ENCODE measurements at places on chromosomes 16 and 17.

DNA sequence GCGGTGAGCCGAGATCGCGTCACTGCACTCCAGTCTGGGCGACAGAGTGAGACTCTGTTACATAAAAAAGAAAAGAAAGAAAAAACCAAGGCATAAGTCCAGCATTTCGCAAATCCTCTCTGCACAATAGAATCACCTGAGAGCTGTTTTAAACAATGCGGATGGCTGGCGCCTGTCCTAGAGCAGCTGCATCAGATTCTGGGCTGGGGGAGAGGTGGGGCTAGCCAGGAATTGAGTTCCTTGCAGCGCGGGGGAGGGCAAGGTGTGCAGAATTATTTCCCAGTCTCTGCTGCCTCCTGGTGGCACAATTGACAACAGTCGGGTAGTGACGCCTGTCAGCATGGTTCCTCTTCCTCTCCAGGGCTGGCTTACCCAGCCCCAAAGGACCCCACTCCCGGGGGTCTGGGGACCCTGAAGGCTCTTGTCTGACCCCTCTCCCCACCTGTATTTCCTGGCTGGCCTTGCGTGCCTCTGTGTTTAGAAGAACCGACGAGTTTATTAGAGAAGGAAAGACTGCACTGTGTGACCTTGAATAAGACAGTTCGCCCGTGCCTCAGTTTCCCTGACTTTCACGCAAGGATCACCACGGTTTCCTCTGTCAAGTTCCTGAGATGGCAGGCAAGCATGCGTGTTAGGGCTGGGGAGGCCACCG lies 41.1 kb upstream of the PLCG2 start:
- peak; percentile 78 for DNase-seq

DNA sequence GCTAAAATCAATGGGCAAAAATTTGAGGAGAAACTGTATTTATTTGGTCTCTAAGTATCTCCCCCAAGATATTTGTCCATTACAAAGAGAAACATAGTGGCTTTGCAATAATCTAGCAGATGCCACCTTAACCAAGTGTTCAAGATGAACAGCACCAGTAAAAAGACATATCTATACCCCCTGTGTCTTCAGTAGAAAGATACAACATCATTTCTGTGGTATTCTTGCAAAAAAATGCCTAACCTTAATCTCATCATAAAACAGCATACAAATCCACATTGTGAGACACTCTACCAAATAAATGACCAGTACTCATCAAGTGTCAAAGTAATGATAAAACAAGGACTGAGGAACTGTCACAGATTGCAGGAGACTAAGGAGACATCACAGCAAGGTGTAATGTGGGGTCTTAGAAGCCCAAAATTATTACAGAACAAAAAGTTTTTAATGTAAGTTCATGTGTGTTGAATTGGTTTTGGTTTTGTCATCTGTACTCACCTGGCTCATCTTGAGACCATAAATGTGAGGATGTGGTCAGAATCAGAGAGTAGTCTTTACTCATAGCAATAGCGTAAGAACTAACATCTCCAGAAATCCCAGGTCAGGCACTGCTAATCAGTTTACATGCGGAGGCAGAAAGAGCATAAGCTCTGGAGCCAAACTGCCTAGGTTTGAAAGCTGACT lies 77.2 kb downstream of the AATF start:
- peak; percentile 35 for DNase-seq

- DNase-seq = peak; percentile 78
Measured at GRCh38 chr17:78127239-78127887, 1.2 kb downstream of the TMC6 start.

- DNase-seq = no peak
Measured at GRCh38 chr17:50762177-50762576, 5.1 kb downstream of the ANKRD40CL start.

DNA sequence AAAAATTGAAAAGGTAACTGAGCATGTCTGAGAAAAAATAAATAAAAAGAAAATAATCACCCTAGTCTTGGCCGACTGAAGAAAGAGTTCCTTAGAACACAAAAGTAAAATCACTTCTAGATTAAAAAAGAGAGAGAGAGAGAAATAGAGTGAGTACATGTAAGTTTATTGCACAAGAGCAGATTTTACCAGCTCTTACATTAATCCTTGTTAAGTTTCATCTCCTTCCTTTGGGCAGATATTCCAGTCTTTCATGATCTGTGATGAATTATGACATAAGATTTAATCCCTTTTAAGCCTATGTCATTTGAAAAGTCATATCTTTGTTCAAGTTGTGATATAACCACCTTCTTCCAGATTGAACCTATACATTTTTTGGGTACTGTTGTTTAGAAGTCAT lies 54.8 kb downstream of the NFAT5 start:
- DNase-seq = no peak

DNA sequence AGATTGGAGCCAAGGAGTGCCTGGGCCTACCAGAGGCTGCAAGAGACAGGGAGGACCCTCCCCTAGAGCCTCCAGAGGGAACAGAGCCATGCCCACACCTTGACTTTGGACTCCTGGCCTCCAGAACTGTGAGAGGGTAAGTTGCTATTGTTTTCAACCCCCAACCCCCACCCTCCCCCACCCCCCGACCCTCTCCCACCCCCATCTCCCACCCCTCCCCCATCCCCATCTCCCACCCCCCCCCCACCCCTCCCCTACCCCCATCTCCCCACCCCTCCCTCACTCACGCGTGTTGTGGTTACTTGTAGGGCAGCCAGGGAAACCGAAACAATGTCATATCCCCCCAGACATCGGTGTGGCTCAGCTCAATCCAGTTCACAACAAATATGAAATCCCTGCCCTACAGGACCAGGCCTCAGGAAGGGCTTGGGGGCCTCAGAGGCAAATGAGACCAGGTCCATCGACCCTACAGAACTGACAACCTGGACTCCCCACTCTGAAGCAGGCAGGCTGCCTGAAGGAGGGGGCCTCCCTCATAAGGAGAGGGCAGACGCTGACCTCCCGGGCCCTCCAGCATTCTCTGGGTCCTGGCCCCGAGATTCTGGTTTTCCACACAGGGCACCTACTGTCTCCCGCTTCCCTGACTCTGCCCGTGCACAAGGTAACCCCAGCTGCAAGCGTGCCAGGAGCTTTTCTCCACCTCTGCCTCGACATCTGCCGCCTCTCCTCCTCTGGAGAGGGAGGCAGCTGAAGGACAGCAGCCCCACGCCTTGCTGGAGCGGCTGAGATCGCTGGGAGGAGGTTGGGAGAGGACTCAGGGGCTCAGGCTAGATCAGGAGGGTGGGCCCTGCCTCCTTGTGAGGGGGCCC lies 3.0 kb upstream of the ZCCHC14 start:
- no peak for DNase-seq

- DNase-seq = peak; percentile 64
Measured at GRCh38 chr17:42342242-42343008, 45.8 kb downstream of the STAT3 start.

DNA sequence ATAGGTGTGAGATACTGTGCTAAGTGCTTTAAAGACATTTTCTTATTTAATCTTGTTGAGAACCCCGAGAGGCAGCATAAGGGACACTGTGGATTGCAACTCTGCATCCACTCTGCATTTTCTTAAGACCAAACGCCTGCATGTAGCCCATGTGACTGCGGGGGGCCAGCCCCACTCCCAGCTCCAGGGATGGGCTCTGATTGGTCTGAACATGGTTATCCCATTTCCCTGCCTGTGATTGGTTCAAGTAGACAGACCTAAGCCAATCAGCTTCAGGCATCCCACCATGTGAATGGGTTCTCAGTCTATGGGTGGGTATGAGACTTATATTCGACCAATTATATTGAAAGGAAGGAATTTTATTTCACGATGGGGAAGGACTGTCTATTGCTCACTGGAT lies 33.2 kb upstream of the USP7 start:
- no peak for DNase-seq

DNA sequence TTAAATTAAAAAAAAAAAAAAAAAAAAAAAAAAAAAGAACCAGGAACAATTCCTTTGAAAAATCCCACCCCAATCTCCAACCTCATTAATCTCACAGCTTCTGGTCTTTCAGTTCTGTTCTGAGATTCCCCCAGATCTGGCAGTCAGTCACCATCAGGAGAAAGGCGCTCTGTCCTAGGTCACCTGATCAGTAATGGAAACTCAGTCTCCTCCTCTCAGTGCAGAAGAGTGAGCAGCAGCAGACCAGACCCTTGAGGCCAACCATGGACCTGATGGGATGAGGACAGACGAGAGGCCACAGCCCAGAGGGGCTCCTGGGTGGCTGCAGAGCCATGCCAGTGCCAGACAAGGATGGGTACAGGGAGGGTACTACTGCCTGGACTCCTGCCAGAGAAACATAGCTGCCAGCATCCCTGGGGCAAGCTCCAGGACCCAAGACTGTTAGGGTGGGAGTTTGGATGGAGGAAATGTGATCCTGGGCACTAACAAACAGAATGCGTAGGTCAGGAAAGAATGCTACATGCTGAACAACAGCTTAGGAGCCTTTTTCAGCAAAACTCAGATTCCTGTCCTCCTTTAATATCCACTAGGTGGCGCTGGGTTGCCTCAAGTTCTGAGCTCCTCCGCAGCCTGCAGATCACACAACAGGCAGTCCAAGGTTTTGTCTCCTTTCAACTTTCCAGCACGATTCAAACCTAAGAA lies 28.7 kb downstream of the MPG start:
- peak; percentile 56 for DNase-seq

- no peak for DNase-seq
Measured at GRCh38 chr16:72749091-72749490, 298.8 kb downstream of the ZFHX3 start.

DNA sequence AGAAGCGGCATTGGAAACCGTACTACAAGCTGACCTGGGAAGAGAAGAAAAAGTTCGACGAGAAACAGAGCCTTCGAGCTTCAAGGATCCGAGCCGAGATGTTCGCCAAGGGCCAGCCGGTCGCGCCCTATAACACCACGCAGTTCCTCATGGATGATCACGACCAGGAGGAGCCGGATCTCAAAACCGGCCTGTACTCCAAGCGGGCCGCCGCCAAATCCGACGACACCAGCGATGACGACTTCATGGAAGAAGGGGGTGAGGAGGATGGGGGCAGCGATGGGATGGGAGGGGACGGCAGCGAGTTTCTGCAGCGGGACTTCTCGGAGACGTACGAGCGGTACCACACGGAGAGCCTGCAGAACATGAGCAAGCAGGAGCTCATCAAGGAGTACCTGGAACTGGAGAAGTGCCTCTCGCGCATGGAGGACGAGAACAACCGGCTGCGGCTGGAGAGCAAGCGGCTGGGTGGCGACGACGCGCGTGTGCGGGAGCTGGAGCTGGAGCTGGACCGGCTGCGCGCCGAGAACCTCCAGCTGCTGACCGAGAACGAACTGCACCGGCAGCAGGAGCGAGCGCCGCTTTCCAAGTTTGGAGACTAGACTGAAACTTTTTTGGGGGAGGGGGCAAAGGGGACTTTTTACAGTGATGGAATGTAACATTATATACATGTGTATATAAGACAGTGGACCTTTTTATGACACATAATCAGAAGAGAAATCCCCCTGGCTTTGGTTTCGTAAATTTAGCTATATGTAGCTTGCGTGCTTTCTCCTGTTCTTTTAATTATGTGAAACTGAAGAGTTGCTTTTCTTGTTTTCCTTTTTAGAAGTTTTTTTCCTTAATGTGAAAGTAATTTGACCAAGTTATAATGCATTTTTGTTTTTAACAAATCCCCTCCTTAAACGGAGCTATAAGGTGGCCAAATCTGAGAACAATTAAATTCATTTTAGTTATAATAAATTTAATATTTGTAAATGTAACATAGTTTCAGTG lies 1.7 kb downstream of the HEXIM1 start:
- DNase-seq = peak; percentile 50

DNA sequence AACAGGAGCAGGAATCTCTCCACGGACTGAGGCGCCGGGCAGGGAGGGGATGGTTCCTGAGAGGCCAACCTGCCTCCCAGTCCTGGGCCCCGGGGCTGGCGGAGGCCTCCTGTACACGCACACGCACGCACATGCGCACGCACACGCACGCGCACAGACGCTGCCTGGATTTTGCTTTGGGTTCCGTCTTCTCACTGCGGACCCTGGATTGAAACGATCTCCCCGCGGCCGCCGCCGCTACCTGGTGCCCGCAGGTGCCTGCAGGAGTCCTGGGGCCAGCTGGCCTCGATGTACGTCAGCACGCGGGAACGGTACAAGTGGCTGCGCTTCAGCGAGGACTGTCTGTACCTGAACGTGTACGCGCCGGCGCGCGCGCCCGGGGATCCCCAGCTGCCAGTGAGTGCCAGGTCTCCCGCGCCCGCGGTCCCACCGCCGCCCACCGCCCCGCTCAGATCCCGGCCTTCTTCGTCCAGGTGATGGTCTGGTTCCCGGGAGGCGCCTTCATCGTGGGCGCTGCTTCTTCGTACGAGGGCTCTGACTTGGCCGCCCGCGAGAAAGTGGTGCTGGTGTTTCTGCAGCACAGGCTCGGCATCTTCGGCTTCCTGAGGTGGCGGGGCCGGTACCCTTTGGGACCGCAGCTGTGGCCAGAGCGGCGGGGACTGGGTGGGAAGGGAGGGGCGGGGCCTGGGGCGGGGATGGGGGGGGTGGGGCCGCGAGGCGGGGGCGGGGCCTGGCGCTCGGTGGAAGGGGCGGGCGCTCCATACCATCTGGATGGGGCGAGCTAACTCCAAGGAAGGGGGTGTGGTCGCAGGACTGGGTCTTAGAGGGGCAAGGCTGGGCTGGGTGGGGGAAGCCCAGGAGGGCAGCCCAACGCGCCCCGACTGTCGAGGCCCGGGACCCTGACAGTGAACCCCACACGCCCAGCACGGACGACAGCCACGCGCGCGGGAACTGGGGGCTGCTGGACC lies 12.3 kb downstream of the CES4A start:
- no peak for DNase-seq

- DNase-seq = no peak
Measured at GRCh38 chr17:80813318-80813717, 178.3 kb upstream of the CHMP6 start.

DNA sequence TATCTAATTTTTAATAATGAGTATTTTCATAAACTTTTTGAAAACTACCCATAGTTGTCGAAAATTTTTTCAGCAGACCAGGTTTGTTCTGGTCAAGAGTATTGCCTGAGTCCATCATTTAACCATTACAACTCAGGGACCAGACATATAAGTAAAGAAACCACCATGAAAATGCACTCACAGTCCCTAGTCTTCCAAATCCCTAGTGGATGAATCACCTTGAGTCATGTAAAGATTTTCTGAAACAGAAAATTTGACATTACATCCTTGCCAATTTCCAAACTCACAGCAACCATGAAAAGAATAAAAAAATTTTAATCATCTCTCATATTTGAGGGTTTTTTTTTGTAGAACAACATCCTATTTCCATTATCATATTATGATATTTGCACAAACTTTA lies 1337.5 kb upstream of the CDH8 start:
- no peak for DNase-seq

GRCh38 chr16:28292731-28293600 lies 641 bp downstream of the SBK1 start:
- peak; percentile 33 for DNase-seq

DNA sequence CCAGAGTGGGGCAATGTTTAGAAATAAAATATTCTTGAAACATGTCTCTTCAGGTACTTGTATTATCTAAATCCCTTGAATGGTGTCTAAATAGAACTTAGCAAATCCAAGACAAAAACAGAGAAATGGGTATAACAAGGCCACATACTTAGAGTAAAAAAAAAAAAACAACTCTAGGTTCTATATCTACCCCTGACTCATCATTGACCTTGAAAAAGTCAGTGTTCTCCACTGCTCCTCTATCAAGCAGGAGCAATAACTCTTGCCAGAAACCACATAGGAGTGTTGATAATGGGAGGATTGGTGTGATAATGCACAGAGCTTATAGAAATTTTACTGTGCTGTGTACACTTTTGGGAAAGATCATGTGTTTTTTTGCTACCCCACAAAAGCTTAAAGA lies 296.6 kb upstream of the PMFBP1 start:
- no peak for DNase-seq

GRCh38 chr16:69012906-69013305 lies 92.5 kb upstream of the HAS3 start:
- no peak for DNase-seq

GRCh38 chr17:61383689-61384201 lies 15.9 kb upstream of the TBX2 start:
- DNase-seq = no peak

Measured in stimulated activated naive CD8-positive, alpha-beta T cell treated with anti-CD3 and anti-CD28 coated beads, Interleukin-15, amount 100 ng/mL, for 72 hours (primary cell).